ENCODE measurements at places on chromosomes 4 and X.

DNA sequence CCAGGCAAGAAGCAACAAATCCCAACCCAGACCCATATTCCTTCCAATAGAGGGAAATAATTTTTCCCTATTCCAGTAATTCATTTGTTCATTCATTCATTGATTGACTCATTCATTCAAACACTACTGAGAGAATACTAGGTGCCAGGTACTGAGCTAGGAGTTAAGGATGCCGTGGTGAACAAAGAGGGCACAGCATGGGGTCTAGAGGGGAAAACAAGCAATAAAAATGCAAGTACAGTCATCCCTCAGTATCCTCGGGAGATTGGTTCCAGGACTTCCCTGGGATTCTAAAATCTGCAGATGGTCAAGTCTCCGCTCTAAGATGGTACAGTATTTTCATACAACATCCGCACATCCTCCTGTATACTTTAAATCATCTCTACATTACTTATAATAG is 18.7 kb downstream of the RASGEF1B start:
- no peak for DNase-seq

- DNase-seq: no peak
Measured at GRCh38 chrX:37752936-37753335, 26.9 kb upstream of the CYBB start.

DNA sequence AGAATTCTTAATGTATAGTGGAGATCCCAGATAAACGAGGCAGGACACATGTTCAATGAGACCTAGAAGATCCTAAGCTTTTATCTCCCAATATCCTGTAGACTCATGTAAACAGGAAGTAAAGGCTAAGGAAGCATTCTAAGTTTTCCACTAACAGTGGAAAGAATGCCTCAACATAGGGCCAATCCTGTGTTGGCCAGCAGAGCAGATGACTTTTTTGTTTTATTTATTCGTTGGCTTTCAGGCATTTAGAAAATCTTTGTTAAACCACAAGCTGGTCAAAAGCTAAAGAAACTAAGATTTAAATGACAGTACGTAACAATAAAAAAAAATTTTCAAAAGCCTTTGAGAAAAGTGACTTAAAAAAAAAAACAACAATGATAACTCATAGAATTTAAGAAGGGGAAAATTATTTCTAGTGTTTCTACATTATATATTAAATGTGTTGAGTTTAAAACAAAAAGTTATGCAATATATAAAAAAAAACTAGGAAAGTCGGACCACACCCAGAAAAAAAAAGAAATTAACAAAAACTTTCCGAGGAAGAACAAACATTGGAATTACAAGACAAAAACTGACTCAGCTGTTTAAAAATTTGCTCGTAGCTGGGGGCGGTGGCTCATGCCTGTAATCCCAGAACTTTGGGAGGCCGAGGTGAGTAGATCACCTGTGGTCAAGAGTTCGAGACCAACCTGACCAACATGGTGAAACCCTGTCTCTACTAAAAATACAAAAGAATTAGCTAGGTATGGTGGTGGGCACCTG is 759.3 kb downstream of the FSTL5 start:
- DNase-seq: no peak

DNA sequence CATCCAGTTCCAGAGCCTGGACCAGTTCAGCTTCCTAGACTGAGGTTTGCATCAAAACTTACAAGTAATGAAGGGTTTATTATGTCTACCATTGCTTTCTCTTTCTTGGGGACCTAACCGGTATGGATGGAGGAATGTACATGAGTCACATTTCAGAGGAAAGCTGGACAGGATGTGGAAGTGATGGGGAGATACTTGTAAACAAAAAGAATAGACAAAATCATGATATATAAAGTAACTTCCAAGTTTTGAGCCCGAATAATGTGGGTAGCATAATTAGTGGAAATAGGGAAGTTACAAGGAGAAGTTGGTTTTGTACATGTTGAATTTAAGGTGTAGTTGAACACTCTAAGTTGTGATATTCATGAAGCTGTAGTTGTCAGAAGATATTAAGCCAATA is 15.0 kb downstream of the FNIP2 start:
- peak; percentile 60 for DNase-seq

DNA sequence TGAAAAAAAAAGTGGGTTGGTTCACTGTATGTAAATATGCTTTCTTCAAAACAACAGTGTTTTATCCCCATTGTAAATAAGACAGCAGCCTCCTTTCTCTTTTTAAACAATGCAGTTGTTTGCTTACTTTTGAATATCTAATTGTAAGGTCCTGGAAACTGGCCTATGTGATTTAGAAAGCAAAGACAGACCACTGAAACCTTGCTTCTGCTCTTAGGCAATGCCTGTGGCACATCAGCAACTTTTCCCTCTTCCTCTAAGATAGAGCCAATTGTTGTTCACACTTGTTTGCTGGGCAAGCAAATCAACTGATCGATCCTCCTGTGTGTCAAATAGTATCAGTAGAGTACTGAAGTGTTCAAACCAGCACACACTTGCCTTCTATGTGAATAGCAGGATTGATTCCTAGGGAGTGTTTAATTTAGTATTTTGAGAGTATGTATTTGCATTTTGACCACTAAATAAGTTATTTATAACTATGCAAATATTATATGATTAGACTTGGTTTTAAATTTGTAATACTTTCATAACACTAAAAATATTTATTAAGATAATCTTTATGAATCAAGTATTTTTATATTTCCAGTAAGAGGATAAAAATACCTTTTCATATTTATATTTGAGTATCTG is 55.4 kb upstream of the GRPR start:
- DNase-seq: no peak

- DNase-seq: no peak
Measured at GRCh38 chr4:22413471-22413870, 102.4 kb downstream of the ADGRA3 start.

DNA sequence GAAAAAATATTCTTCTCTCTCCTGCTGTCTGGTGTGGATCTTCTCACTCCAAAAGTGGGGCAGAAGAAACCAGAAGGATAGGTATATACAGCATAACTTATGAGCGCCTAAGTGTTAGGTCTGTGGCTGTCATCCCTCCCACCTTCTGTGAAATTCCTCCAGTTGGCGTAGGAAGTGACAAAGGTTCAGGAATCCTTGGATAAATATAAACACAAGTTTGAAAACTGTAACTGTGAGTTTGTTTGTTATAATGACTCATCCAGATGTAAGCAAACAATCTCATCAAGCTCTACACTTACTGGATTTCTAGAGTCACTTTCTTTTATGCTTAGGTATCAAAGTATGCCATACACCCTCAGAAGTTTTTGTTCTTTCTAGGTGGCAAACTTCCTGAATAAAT is 405.2 kb downstream of the FAT4 start:
- DNase-seq: no peak

- peak; percentile 61 for DNase-seq
Measured at GRCh38 chrX:10612215-10612614, 8.2 kb downstream of the MID1 start.

DNA sequence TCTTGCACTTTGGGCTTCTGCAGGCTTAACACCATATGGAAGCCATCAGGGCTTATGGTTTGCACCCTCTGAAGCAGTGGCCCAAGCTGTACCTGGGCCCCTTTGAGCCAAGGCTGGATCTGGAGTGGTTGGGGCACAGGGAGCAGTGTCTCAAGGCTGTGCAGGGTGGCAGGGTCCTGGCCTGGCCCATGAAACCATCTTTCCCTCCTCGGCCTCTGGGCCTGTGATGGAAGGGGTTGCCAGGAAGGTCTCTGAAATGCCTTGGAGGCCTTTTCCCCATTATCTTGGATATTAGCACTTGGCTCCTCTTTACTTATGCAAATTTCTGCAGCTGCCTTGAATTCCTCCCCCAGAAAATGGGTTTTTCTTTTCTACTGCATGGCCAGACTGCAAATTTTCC is 134.7 kb upstream of the USP9X start:
- DNase-seq: no peak

DNA sequence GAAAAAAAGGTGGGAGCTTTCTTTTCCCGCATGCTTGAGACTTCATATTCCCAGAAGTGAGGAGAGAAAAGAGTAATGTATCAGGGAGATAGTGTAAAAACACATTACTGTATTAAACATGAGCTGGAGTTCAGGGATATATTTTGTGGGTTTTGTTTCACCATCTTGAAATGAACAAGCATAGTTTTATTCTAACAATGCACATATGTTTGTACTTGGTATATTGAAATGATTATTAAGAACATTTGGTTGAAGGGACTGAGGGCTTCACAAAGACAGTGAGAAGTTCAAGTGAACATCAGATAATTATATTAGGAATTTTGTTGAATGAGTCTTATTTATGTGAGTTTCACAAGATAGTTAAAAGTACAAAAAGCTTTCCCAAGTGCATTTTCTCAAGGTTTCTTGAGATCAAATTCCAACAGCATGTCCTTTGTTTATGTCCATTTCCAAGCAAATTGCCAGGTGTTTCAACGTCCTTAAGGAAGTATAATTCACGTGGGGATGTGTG is 368.8 kb downstream of the ANKRD50 start:
- DNase-seq: peak; percentile 64

- no peak for DNase-seq
Measured at GRCh38 chrX:8044947-8045346, 117.7 kb upstream of the PNPLA4 start.

GRCh38 chrX:44945736-44946135 is 72.7 kb downstream of the KDM6A start:
- no peak for DNase-seq

- peak; percentile 62 for DNase-seq
Measured at GRCh38 chrX:43750248-43750676, 94.2 kb downstream of the MAOA start.

DNA sequence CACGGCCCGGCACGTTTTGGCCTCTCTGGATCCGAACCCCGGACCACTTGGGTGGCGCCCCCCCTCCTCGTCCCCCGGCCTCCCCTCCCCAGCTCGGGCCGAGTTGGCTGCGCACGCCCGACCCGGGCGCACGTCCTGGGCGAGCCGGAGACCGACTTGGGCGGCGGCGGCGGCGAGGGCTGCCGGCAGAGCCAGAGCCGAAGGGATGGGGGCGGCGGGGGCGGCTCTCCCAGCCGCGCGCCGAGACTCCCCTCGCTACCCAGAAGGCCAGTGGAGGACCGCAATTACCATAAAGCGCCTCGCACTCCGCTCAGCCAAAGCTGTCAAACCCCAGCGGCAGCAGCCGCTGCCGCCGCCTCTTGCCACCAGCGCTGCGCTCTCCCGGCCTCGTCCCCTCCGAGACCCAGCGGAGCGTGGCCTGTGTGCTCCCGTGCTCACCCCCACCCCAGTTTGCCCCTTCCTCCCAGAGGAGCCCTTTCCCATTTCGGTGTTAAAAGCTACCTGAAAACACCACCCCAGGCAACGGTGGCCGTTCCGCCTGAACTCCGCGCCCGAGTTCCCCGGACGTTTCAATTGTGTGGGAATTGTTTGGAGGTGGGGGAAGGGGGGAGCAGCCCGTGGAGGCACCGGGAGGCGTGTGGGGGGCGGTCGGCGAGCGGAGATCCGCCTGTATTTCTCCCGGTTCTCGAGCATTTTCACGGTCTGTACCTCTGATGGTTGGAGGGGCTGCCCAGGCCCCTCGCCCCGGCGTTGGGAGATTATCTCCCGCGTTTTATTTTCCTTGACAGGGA is 701 bp upstream of the BCOR start:
- no peak for DNase-seq

GRCh38 chrX:80602036-80602860 is 182.0 kb downstream of the TENT5D start:
- DNase-seq: no peak

GRCh38 chr4:95510145-95510544 is 38.6 kb downstream of the UNC5C start:
- DNase-seq: no peak

DNA sequence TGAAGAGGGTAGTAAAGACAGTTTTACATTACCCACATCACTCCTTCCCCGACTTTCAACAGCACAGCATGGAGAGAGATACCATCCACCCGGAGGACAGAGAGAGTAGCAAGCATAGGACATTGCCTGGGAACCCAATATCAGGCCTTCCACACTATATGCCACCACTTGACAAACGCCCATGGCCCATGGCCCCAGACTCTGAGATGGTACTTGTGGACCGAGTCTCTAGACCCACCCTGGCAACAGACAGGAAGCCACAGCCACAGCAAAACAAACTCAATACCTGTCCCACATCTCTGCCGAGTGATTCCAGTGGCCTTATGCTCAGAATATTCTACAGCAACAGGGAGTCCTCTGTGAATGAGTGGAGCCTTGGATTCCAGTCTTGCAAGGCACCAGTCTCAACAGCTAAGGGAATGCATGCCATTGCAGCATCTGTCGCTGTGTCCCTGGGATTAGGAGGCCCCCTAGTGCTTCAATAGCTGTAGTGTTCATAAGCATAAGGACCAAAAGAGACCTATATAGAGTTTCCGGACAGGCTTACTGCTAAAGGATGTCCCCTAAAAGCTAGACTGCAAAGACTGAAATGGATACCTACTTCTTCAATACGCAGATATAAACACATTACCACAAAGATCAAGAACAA is 14.7 kb upstream of the CT55 start:
- DNase-seq: peak; percentile 62

Data from AG10803 (cell line).